ENCODE measurements at places on chromosomes 3 and 15.

DNA sequence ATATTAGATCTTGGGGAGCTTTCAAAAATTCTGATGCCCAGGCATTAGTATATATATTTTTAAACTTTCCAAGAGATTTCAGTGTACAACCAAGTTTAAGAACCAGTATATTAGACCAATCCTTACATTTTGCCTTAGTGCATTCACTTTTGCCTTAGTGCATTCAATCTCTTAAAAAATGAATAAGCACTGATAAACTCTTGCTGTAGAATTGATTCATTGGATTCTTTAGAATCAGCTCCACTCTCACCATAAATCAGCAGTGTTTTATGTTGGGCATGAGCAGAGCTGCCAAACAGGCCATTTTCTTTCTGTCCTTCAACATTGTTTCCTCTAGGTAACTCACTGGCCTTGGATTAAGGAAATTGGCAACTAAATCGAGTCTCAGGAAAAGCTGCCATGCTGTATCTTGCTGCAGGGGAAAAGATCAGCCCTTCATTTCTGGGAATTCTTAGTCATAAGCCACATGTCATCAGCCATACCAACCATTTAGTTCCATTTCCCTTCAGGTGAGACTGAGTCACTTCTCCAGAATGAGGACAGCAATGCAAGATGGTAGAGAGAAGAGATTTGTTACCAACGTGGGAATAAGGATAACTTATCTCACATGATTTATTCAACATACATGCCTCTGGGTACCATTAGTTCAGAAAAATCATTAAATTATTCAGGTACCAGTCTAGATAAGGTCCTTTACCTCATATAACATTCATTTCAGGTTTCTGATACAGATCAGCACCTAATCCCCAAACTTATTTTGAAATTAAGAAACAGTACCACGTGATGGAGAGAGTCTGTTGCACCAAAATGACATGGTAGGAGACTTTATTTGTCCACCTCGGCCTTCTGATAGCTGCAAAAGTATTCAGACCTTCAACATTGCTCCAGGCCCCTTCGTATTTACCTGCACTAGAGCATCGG is 192.5 kb downstream of the P3H2 start:
- no peak for DNase-seq

DNA sequence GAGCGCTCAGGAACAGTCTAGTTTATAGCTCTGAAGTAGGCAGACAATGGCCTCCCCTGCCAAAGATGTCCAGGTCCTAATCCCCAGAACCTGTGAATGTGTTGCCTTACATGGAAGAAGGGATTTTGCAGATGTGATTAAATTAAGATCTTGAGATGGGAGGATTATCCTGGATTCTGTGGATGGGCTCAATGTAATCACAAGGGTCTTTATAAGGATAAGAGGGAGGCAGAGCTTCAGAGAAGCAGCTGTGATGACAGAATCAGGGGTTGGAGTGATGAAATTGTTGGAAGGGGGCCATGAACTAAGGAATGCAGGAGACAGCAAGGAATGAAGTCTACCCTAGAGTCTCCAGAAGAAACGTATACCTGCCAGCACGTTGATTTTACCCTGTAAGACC is 14.0 kb upstream of the GK5 start:
- no peak for DNase-seq

GRCh38 chr3:148648685-148649352 is 48.9 kb upstream of the AGTR1 start:
- DNase-seq, result no peak

DNA sequence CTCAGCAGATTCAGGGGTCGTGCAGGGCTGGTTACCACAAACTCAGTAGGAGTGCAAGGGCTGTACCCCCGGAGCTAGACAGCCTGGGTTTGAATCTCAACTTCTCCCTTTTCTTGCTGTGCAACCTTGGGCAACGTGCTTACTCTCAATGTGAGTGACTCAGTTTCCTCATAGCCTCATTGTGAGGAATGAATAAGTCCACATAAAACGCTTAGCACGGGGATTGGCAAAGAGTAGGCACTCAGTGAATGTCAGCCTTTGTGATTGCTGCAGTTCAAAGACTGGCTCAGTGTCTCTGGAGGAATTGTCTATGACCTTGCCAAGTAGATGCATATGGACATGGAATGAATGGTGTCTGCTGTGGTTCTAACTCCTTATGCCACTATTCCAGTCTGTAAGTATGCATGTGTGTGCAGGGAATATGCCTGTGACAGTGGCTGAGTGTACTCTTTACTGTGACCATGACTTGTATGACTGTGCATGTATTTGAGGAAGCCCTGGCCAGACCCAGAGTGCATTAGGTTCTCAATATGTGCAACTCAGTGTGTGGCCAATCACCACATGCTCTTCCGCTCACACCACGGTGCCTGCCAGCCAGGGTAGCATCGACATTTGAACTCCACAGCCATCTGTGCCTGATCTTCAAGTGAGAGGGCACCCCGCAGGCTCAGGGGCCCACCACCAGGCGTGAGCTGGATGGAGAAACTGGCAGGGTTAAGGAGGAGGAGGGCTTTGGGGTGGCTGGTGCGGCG is 900 bp upstream of the HYAL3 start:
- DNase-seq, result no peak

DNA sequence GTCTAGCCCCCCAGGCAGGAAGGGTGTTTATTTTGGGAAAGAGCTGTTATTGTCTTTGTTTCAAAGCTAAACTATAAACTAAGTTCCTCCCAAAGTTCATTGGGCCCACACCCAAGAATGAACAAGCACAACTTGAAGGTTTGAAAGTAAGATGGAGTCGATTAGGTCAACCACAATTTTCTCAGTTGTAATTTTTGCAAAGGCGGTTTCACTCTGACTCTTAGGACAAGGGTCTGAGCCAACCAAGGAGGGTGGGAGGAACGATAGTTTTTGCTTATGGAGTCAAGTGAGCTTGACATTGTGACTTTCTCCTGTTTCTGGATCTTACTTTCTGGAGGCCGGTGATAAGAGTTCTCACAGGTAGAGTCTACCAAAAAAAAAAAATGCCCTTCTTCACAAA is 5.8 kb upstream of the ZNF770 start:
- DNase-seq, result no peak

DNA sequence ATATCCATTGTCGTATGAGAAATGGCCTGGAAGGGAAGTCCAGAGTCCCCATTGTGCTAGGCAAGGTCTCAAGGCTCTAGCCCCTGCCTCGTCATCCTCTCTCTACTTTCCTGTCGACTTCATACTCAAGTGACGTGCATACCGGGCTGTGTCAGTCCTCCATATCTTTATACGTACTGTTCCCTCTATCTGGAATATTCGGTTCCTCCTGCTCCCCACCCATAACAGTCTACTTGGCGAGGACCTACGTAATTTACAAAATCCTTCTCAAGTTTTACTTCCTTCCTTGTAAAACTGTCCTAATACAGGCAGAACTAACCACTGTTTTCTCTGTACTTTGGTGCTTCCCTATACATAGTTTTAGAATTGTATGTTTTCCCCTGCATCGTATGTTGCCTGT is 2.2 kb upstream of the ALPK3 start:
- DNase-seq, result no peak

GRCh38 chr15:69615736-69616135 is 163.1 kb downstream of the RPLP1 start:
- DNase-seq, result no peak

GRCh38 chr3:160099834-160100233 is 111.2 kb downstream of the IL12A start:
- no peak for DNase-seq

DNA sequence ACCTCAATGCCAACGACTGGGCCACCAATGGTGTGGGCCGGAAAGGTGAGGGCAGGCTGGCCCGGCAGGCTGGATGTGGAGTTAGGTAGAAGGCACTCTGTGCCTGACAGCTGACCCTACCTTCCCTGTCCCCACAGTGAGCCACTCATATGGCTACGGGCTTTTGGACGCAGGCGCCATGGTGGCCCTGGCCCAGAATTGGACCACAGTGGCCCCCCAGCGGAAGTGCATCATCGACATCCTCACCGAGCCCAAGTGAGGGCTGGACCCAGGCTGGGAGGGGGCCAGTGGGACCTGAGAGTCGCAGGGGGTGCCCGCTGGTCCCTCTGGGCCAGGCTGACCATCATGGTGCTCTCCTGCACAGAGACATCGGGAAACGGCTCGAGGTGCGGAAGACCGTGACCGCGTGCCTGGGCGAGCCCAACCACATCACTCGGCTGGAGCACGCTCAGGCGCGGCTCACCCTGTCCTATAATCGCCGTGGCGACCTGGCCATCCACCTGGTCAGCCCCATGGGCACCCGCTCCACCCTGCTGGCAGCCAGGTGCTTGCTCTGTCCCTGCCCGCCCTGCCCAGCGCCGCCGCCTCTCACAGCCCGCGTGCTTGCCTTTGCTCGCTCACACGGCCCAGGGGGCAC is 4.5 kb upstream of the FES start:
- DNase-seq, result no peak

DNA sequence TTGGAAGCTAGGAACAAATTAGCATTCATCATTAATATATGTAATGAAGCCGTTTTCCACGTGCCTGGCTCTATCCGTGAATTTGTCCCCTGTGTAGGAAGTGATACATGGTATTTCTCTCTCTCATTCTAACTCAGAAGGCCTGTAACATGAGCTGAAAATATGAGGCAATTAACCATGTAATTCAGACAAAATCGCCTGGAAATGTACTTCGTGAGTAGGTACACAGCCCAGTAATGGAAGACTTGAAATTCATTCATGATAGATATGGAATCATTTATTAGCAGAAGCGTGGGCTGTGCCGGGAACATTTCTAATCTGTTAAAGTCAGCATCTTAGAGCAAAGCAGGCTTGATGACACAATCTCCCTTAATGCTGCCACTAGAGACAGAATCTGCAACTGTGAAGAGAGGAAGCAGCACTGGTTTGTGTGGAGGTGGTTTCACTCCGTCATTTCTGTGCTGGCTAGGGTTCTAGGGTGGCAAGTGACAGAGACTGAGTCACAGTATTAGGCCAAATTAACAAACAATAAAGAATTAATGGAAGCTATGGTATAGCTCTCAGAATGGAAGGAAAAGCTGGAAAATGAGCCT is 225.0 kb upstream of the PROK2 start:
- DNase-seq, result no peak

- no peak for DNase-seq
Observed at GRCh38 chr3:149377408-149378364, at the start of gene TM4SF1. TSS of gene TM4SF1 (minus strand) at chr3:149377649. CDS start at chr3:149377547, 102 bp downstream.

DNA sequence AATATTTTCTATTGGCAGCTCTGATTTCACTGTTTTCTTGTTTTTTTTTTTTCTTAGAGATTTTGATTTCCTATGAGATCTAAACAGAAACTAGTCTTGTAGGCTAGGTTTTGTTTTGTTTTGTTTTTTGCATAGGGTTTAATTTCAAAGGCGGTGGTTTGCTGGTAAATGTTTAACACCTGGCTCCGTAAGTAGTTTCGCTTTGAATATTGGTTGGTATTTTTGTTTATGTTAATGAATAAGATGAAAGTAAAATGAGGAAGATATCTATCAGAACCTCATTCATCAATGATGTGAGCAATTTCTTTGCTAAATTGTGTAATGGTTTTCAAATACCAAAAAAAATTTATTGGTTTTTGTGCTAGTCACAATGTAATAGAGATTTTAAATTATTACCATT is 39.7 kb upstream of the TM4SF1 start:
- no peak for DNase-seq

GRCh38 chr15:80778964-80779657 is at the start of gene CEMIP:
TSS of gene CEMIP (plus strand) at chr15:80779370. CDS start at chr15:80873880, 94,510 bp downstream.
- DNase-seq, result no peak

DNA sequence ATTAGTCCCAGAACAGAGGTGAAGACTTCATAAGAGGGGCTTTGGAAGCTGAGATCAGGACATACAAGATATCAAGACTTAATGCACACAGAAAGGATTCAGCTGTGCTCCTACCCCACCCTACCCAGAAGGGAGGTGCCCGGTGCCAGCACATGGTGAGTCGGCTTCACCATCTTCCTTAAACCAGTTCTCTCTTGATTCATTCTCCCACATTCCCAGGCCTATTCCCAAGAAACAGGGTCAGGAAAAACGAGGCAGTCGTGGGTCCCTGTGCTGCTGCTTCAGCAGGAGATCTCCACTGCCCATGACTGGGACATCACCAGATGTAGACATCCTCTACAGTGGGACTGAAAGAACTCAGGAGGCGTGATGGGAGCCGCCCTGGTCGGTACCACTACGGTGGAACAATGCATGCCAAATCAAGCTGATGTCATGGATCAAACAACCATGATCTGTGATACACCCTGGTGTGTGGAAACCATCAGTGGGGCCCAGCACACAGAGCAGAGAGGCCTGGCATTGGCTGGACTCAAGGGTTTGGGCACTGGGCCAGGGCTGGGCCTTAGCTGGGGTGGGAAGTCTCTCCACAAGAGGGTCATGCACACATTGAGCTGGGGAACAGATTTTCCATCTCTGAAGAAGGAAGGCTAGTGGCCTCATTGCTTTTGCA is 41.9 kb downstream of the CCDC12 start:
- no peak for DNase-seq

DNA sequence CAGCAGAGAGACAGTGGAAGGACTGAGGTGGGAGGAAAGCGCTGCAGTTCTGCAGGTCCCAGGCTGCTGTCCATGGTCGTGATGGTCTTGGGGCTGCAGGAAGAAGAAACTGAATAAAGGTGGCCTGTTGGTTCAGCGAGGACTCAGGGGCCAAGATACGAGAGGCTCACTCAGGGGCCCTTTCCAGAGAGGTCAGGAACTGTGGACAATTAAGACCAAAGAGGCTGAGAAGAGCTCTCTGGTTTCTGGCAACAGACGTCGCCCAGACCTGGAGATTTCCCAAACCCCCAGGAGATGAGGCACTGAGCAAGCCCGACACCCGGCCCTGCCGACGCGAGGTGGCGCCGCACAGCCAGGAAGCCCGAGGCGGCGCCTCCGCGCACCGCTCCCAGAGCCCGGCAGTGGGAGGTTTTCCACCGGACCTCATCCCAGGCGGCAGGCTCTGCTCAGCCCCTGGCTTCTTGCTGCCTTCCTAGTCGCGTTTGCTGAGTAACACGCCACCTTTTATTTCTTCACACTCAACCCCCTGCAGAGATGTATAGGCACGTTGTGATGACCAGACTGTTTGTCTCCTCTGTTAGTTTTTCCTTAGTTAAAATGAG is 56.4 kb upstream of the ARRDC4 start:
- DNase-seq, result no peak

GRCh38 chr3:168615493-168616020 is 519.8 kb upstream of the GOLIM4 start:
- no peak for DNase-seq

DNA sequence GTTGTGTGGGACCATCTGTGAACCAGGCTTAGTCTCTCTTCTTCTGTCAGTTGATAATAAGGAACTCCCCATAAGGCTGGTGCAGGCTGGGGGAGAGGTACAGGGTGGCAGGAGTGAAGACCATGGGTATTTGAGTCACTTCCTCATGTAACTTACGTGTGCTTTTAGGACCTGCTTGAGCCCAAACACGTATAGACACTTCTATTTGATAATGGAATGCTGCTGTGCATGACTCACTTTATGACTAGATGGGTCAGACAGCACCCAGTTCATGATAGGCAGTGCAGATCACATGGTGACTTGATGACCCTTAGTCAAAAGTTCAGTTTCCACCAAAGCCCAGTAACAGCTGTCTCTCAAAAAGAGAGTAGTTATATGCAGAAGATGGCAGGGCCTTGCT is 490.9 kb downstream of the ZBBX start:
- no peak for DNase-seq

GRCh38 chr3:66856533-66856932 is 141.6 kb upstream of the KBTBD8 start:
- DNase-seq, result no peak

- no peak for DNase-seq
Observed at GRCh38 chr3:142664819-142665218, 59.0 kb upstream of the TRPC1 start.

Data from stimulated activated CD4-positive, alpha-beta T cell treated with anti-CD3 and anti-CD28 coated beads, TNF-alpha, amount 100 ng/mL, for 1 hour (primary cell).